ENCODE measurements at places on chromosomes 7 and 10.
A peak's percentile ranks its signal among the peaks of the same experiment; 100 is the strongest.

GRCh38 chr10:119416855-119417254 lies 125.7 kb downstream of the RGS10 start:
- peak; percentile 86 for DNase-seq

GRCh38 chr10:45373576-45374349 lies at the start of gene ALOX5:
Gene ALOX5, plus strand, starts transcription at chr10:45374216. Its CDS starts 64 bp downstream, at chr10:45374280.
- DNase-seq = no peak

- DNase-seq = peak; percentile 60
These were observed 311.9 kb downstream of the HGF start for GRCh38 chr7:81457852-81458522.

- no peak for DNase-seq
These were observed 23.8 kb upstream of the RPA3 start for GRCh38 chr7:7742223-7742622.

DNA sequence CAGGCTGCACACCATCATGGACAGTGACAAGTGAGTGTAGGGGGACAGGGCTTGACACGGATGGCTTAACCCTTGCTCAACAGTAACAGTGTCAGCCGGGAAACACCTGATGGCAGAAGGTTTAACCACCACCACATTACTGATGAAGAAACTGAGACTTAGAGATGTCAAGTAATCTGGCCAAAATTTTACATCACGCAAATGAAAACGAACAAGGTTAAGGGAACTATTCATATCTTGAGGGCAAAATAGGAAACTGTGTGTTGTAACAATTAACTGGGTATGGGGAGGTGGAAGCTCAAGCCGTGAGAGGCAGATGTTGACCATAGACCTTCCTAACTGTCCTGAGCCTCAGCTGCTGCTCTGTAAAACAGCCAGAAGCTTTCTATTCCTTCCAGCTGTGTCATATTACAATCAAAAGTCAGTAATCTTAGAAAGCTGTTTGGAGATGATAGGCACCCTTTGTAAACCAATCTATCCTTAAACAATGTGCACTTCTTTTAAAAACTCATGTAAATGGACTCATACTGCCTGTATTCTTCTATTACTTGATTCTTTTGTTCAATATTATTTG lies 68.4 kb downstream of the ABCC2 start:
- no peak for DNase-seq

DNA sequence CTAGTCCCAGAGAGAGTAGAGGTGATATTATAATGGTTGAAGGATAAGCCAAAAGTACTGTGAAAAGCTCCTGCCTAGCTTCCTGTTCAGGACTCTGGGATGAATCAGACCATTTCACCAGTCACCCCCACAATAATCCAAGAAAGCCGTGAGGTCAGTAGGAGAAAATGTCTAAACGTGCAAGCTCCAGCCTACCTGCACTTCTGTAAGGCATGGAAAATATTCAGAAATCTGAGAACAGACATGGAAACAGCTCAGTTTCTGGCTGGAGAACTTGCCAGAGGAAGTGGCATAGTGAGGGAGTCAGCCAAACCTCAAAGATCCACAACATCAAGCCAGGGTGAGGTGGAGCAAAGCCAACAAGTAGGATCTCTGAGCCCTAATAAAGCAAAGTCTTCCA lies 58.2 kb downstream of the ELAPOR2 start:
- peak; percentile 32 for DNase-seq

- peak; percentile 47 for DNase-seq
These were observed 5.6 kb downstream of the LRRTM3 start for GRCh38 chr10:66931340-66931948.

DNA sequence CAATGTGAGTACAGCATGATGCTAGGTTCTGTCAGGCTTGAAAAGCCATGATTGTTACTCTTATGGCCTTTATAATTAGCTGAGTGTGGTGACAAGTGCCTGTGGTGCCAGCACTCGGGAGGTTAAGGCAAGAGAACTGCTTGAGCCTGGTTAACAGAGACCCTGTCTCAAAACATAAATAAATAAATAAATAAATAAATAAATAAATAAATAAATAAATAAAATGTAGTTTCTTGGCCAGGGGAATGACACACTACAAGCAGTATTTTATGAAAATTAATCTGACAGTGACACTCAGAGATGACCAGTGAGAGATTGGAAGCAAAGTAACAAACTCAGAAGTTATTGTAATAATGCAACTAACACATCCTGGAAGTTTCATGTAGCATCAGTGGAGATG lies 2.3 kb upstream of the MORN4 start:
- no peak for DNase-seq

GRCh38 chr10:104230490-104230889 lies 1.7 kb downstream of the CFAP43 start:
- no peak for DNase-seq

DNA sequence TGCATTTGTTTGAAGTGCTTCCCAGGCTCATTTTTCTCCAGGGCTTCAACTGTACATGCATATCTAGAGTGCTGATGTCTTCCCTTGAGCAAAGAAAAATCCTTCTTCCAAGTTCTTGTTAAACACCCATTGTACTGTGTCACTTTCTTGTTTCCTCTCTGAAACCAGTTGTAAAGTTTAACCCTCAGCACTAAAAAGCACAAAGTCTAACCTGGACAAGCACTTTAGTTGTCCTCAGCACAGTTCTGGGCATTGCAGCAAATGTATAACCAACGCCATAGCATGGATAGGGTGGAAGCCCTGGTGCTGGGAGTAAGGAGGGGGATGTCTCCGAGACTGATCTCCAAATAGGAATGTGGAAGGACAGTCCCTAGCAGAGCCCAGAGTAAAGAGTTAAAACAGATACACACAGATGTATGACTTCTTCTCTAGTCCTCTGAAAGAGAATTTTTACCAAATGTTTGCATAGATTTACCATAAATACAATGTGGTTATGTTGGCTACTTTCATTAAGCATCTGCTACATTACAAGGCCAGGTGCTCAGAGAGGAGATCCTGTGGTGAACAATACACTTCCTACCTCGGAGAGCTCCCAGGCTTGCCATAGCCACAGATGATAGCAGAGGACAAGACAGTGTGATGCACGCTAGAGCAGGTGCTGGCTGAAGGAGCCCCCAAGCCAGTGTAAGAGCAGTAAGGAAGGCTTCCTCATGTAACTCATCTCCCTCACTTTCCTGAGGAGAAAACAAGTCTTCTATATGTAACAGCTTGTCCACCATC lies 57.0 kb downstream of the DNAJC12 start:
- DNase-seq = no peak

DNA sequence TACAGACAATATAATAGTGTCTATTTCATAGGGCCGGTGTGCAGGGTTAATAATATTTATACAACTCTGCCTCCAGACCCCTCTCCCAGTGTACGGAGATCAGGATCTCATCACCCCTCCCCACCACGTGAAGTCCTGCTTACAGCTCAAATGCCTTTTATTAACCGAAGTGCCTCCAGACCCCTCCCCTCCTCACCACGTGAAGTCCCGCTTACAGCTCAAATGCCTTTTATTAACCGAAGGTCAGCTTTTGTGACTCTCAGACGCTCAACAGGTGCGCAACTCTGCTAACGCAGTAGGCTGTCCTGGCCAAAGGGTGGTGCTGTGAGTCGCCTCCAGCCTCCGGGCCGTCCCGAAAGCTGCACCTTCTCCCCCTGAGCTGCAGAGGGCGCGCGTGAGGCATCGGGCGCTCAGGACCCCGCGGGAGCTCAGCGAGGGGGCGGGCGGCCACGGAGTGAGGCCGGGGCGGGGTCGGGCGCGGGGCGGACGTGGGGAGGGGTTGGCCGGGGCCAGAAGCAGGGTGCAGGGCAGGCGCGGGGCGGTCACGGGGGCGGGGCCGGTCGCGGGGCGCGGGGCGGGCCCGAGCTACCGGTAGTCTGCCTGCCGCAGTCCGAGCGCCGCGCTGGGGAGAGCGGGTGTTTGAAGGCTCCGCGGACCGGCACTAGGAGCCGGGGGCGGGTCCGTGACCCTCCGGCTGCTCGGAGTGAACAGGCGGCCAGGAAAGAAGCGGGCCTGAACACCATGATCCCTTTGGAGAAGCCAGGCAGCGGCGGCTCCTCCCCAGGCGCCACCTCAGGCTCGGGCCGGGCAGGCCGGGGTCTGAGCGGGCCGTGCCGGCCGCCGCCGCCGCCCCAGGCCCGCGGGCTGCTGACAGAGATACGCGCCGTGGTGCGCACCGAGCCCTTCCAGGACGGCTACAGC lies at the start of gene STK17A:
Gene STK17A, plus strand, starts transcription at position 606 of the 921 bp plus-strand sequence. Its CDS starts 136 bp downstream, at position 742.
- DNase-seq = peak; percentile 98
